AG09309 (cell line): ENCODE measurements at places on chromosomes 11 and 22.

- no peak for DNase-seq
Observed at GRCh38 chr11:38163526-38163925, 1565.5 kb upstream of the RAG2 start.

GRCh38 chr11:104704888-104705287 lies 193.4 kb downstream of the CASP12 start:
- DNase-seq, result no peak

- no peak for DNase-seq
Observed at GRCh38 chr22:33706100-33706499, 214.2 kb downstream of the LARGE1 start.

GRCh38 chr22:48556222-48556621 lies 1271.5 kb downstream of the BRD1 start:
- no peak for DNase-seq

- no peak for DNase-seq
Observed at GRCh38 chr11:61010466-61011228, 39.2 kb downstream of the CD6 start.

DNA sequence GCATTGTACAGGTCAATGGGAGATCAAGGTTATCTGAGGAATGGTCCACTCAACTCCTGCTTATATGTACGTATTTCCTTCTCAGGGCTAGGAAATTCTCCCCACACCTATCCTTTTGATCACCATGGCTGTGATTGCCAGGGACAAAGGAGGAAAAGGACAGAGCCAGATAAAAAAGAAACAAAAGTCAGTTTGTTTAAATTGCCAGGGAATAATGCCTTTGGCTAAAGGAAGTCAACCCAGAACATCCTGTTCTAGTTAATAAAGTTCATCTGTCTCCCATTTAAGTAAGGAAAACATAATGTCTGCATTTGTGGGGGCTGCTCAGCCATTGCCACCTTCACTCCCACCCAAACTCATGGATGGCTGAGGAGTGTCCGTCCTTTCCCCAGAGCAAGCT lies 124.7 kb downstream of the ME3 start:
- DNase-seq, result no peak

- no peak for DNase-seq
Observed at GRCh38 chr11:17171916-17172315, 35.9 kb downstream of the PIK3C2A start.

GRCh38 chr22:19840955-19841640 lies 13.6 kb downstream of the GNB1L start:
- DNase-seq, result no peak

DNA sequence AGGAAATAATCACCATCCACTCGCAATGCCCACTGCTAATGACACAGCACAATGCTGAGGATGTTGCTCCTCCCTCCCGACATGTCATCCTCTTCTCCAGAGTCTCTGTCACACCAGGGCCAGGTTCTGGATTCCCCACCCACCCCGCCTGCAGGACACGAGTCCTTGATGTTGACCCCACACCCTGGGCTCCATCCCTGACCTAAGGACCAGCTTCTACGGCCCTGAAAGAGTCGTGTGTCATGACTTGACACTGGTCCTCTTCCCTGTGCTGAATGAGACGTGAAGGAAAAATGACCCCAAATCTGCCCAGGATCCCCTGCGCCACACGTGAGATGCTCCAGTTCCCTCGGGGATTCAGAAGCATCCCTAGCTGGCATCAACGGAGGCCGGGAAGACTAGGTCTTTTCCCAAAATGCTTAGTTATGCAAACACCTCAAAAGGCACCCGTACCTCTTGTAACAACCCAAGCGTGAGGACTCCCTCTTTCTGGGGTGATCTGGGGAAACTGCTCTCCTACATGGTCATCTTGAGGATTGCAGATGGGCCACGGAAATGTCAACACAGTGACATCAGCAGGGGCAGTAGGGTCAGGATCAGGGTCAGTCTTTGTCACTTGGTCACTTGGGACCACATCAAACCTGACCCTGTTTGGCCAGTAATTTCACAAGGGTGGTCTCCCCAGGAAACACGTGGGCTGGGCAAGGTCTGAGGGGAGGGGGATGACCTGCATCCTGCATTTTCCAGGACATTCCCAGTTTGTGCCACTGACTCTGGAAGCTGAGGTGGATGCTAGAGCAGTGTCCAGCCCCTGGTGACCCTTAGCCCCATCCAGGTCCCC lies 42.0 kb downstream of the IGLL5 start:
- no peak for DNase-seq

DNA sequence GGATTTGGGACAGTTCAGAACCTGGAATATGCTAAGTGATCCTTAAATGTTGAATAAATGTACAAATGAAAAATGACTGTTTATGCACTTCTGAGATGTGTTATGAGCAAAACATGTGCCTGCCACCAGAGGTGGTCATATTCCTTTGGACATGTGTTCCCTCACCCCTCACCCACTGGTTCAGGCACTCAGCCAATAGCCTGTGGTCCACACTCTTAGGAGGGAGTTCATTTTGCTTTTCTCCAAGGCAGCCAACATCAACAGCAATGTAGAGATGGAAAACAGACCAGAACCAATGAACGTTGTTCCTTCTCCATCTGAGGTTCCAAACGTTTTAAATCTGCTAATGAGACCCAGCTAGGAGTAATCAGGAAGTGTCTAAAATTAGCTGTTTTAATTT lies 44.0 kb downstream of the RPUSD4 start:
- DNase-seq, result no peak

DNA sequence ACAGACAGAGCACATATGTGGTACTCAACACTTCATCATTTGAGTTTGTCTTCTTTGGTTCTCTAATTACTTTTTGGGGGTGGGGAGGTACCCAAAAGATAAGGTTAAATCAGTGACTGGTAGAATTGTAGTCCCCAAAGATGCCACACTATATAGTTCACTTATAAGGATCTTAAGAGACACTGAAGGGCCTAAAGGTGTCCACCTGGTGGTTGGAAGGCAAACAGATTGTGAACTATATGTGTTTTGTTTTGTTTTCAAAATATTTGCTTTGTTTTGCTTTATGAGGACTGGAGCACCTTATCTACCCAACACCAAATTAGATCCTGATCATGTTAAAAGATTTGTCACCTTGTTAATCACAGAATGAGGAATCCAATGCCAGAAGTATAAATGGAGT lies 136.1 kb downstream of the DCDC1 start:
- no peak for DNase-seq

DNA sequence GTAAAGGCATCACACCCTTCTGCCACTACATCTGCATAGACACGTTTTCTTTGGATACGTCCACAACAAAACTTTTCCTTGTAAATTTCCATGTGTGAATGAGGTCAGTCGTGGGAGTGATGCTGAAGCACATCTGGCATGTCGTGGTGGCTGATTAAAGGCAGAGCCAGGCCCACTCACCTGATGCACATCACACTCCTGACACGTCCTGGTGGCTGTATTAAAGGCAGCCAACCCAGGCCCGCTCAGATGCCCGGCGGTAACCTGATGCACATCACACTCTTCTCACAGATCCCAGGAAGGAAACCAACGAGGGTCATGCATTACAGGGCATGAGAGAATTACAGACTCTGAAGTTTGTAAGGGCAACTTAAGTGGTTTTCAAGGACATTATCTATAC lies 321.6 kb upstream of the B3GAT1 start:
- DNase-seq, result no peak

GRCh38 chr11:1740786-1741530 lies 9.4 kb downstream of the IFITM10 start:
- no peak for DNase-seq

GRCh38 chr11:119100246-119100970 lies 1.2 kb downstream of the DPAGT1 start:
- no peak for DNase-seq

DNA sequence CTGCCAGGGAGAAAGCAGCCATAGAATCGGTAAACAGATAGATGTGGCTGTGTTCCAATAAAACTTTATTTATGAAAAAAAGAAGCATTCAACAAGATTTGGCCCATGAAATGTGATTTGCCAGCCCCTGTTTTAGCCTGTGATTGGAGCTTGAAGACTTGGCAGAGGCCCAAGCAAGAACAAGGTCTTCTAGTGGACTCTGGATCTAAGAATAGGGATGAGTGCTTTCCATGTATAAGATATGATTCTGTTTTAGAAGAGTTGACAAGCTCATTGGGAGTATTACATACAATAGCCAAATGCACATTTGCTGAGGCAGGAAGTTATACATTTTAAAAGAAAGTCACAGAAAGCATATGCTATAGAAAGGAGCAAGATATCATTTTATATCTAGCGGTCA lies 175.6 kb upstream of the LUZP2 start:
- DNase-seq, result no peak

DNA sequence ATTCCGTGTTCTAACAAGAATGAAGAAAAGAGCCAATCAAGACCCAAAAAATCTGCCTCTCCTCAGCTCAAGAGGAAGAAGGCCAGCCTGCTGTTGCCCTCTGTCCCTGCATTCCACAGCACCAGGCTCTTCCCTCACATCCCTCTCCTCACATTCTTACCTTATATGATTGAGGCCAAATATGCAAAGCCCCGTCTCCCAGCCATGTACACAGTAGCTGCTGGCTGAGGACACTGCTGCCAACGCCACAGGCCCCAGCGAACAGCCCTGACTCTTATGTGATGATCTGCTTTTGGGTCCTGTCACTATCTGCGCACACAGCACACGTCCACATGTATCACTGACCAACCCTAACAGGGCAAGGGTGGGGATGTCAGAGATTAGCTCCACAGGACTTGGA lies 60.2 kb downstream of the MICAL3 start:
- DNase-seq, result no peak

GRCh38 chr11:35610631-35611030 lies 7.6 kb upstream of the FJX1 start:
- no peak for DNase-seq

- peak; percentile 68 for DNase-seq
Observed at GRCh38 chr11:64334764-64335735, 5.0 kb upstream of the CCDC88B start.

DNA sequence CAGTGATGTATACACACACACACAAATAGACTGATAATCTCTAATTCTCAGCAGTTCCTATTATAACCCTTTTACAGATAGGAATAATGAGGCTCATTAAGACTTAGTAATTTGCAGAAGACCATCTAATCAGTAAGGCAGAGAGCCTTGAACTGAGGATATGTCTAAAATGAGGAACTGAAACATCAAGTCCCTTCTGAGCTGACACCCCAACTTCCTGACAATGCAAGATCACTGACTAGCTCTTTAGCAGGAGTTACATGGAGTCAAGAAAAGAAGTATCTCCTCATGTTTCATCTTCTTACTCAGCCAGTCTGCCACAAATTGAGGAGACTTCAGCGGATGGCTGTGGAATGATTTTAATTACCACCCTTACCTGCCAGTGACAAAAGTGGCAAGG lies 193.0 kb downstream of the MSANTD4 start:
- DNase-seq, result no peak

DNA sequence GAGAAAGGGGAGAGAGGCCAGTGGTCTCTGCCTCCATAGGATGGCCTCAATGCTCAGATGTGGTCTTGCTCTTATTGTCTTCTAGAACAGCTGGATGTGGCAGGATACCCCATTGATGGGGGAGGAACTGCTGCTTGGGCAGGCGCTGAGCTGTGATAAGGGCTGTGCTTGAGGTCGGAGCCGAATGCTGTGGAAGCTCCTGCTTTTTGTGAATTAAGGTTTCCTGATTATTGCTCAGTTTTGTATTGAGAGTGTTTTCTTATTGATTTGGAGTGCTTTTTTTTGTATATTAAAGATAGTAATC lies 57.2 kb downstream of the CABIN1 start:
- DNase-seq, result no peak

GRCh38 chr11:107624983-107625684 lies 34.2 kb downstream of the ELMOD1 start:
- no peak for DNase-seq

GRCh38 chr11:124535552-124536232 lies 7.8 kb downstream of the OR8B12 start:
- DNase-seq, result no peak

GRCh38 chr11:34331329-34331728 lies 26.5 kb downstream of the ABTB2 start:
- DNase-seq, result peak; percentile 41

DNA sequence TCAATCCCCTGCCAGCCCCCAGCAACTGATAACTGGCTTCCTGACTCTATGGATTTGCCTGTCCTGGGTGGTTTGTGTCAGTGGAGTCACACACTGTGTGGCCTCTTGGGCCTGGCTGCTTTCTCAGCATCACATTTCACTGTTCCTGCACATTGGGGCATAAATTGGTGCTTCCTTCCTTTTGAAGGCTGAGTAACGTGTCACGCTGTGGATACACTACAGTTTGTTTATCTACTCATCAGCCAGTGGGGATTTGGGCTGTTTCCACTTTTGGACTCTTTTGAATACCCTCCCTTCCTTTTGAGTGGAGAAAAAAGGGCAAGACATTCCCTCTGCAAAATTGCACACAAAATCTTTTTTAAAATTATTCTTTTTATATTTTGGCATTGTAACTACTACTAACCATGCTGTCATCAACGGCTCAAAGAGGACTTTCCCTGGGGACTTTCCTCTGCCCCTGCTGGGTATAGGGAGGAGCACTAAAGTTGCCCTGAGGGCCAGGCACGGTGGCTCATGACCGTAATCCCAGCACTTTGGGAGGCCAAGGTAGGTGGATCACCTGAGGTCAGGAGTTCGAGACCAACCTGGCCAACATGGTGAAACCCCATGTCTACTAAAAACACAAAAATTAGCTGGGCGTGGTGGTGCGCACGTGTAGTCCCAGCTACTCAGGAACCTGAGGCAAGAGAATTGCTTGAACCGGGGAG lies 7.8 kb upstream of the CELSR1 start:
- DNase-seq, result no peak

DNA sequence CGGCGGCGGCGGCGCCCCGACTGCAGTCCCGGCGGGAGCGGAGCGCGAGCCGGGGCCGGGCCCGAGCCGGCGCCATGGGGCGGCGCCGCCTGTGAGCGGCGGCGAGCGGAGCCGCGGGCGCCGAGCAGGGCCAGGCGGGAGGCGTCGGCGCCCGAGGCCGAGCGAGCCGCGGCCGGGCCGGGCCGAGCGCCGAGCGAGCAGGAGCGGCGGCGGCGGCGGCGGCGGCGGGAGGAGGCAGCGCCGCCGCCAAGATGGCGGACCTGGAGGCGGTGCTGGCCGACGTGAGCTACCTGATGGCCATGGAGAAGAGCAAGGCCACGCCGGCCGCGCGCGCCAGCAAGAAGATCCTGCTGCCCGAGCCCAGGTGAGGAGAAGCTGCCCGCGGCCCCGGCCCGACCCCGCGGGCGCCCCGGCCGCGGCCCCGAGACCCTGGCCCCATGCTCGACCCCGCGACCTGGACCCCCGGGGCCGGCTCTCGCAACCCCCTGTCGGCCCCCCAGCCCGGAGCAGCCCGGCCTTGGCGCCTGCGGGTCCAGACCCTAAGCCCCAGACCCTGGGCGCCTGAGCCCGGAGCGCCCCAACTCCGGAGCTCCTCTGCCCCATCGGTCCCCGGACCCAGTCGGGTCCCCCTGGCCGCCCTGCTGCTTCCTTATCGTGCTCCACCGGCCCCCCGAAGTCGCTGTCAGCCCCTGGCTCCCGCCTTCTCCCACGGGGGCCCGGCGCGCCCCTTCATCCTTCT lies at the start of gene GRK2:
TSS of gene GRK2 (plus strand) at position 25 of the 739 bp plus-strand sequence. CDS start at position 252, 227 bp downstream.
- DNase-seq, result no peak

GRCh38 chr11:17770048-17770652 lies 35.6 kb downstream of the KCNC1 start:
- no peak for DNase-seq
